ENCODE measurements at places on chromosomes 5 and 9.
A peak's percentile ranks its signal among the peaks of the same experiment; 100 is the strongest.

- DNase-seq, result no peak
These were observed 585.5 kb upstream of the RGMB start for GRCh38 chr5:98187945-98188344.

DNA sequence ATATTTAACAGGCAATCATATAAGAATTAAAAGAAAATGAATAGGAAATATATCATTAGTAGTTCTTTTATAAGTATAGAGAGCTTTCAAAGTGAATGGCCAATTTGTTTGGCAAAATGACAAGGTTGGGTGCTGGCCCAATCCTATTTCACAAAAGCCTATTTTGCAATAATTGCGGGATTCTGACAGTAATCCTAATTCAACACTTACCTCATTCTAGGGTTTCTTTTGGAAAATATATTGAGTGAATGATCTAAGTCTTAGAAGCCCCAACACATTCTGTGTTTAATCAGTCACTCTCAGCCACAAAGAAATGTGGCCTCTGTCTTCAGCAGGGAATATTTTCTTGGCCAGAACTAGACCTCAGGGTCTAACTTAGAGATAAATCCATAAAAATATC lies 835.9 kb upstream of the ZNF608 start:
- no peak for DNase-seq

- DNase-seq, result no peak
These were observed 50.3 kb upstream of the C5orf58 start for GRCh38 chr5:170182491-170182890.

GRCh38 chr9:6408320-6408719 lies 4.7 kb upstream of the UHRF2 start:
- DNase-seq, result no peak

GRCh38 chr5:168790671-168791250 lies 211.6 kb upstream of the PANK3 start:
- no peak for DNase-seq

DNA sequence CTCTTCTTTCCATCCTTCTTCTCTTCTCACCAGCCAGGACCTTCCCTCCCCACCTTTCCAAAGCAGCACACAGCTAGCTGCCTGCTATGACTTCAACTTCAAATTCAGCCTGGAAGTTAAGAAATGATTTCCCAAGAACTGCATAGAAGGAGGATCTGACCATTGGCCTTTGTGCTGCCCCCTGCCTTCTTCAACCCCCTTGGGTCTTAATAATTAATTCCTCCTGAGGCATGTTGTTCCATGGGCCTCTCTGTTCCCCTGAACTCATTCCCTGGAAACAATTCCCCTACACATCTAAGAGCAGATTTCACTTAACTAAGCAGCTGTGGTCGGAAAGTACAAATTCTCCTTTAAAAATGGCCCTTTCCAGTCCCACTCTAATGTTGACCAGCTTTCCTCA lies 62.4 kb downstream of the ADAMTS12 start:
- DNase-seq, result no peak

DNA sequence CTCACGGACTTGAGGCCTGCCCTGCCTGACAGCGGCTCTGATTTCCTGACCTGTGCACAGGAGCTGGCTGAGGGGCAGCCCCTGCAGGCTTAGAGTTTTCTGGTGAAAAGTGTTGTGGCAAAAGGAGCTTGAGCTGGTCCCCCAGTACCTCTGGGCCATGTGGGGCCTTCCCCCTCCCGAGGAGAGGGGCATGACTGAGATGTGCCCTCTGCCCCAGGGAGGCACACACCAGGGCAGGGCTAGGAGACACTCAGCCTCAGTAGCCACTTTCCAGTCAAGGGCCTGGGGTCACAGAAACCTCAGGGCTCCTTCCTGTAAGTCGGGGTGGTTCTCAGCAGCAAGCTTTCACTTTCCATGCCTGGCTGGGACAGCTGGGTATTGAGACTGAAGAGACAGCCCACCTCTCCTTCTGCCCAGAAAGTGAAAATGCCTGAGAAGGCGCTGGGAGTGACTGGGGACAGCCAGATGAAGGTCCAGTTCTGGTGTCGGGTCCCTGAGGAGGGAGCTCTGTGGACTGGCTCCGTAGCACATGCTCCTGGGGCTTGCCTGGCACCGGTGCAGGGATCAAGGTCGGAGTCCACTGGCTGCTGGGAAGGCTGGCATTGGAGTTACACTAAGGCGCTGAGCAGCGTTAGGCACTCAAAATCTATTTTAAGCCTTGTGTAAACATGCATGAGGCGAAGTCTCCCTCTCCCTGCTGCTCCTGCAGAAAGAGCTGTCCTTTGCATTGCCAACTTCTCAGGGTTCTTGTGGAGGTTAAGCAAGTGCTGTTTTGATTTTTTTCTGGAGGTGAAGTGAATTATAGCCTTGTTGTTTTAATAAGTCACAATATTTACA lies 394.9 kb downstream of the GADD45G start:
- DNase-seq, result peak; percentile 11

GRCh38 chr5:66843065-66843464 lies 246.9 kb downstream of the MAST4 start:
- DNase-seq, result no peak

GRCh38 chr5:5360941-5361520 lies 61.4 kb upstream of the ICE1 start:
- DNase-seq, result no peak

DNA sequence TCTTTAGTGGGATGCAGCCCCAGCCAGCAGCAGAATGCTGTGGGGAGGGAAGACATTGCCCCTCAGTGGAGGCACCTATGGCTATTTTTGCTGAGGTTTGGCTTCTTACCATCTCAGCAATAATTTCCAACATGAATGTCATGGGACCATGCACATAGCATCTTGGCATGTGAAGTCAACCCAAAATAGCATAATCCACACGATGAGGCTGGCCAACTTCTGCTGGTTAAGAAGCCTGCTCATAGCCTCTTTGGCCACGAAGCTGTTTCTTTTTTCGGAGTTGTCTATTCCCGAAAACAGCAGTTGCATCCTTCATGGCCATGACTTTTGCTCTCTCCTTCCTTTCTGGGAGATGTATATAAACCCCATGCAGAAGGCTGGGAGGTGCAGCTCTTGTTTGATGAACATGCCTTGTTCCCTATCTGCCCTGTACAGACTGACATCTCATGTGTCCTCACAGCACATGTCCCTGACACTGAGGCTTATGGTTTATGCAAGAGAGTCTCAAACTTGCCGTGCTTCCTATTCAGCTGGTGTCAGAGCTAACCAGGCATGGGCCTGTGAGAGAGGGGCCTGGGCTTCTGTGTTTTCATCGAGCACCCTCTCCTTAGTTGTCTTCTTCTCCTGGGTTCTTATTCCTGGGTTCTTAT lies 45.3 kb downstream of the SYK start:
- no peak for DNase-seq

- no peak for DNase-seq
These were observed 99.7 kb downstream of the HTR4 start for GRCh38 chr5:148554621-148555020.

DNA sequence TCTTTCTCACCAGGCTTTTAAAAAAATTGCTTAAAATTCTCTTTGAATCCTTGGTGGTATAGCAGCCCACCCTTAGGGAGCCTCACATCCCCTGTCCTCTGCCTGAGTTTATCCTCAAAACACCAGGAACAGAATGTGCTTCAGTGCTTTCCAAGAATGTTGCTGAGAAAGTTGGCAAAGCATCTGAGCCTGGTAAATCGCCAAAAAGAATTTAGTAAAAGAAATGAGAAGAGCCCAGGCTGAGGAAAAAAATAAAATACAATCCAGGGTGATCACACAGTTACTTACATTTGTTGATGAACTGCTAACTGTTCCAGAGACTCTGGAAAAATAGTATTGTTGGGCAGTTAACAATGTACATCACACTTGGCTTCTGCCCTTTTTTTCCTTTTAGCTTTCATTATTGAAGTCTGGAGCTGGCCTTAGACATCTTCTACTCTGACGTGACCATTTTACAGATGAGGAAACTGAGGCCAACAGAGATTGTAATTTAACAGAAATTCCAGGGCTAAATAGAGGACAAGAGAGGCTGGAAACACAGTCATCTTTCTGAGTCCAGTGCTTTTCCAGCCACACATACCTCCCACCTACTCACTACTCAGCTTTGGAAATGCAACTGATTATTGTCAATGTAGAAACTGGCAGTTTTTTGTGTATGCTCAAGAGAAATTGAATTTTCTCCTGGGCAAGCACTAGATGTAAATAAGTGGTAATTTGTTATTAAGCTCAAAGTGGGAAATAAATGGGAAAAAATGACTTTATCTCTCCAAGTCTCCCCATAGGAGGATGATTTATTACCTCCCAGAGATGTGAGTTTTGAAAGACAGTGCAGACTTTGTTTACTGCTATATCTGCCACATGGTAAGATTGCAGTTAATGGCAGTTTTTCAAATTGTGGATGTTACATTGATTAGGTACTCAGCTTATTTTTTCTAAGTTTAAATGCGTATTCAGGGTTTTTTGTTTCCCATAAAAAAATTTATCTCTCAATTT lies 86.7 kb upstream of the ALDH1A1 start:
- no peak for DNase-seq

DNA sequence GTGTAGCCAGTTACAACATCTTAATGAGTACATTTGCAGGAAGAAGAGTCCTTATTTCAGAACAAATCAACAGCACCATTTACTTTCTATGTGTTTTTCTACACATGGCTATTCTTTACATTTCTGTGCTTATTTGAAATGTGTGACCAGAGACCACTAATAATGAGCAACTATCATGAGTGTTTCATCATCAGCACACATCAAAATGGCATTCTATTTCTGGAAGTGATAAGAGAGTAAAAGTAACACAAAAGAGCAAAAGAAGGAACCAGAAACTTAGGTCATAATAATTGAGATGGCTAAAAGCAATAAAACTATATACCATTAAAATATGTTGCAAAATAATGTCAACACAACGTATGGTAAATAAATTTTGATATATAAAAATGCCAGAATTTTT lies 159.7 kb downstream of the PBX3 start:
- no peak for DNase-seq

- DNase-seq, result no peak
These were observed 46.5 kb downstream of the GRAMD2B start for GRCh38 chr5:126469536-126470316.

DNA sequence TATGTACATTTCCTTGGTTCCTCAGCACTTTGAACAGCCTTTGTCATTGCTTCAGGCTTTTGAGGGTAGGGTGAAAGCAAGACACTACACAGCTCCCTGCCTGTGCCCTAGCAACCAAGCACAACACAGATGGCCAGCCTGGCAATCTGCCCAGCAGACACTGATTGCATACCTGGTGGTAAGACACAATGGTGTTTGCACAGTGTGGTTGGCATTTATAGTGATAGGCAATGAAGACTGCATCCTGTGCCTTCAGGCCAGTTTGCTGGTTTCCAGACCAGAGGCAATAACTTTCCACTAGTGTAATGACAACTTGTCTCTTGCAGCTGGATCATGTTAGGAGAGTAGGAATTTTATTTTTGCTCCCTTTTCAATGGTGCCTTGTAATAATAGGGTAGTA lies 144.5 kb upstream of the TNC start:
- DNase-seq, result no peak

DNA sequence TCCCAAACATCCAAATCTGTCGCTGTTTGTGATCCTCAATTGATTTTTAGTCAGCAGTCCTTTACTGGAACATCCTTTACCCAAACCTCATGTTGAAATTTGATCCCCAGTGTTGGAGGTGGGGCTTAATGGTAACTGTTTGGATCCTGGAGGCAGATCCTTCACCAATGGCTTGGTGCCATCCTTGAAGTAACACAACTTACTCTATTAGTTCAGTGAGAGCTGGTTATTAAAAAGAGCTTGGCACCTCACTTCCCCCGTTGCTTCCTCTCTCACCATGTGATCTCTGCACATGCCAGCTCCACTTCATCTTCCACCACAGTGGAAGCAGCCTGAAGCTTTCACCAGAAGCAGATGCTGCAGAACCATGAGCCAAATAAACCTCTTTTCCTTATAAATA lies 40.3 kb downstream of the DNAJB5 start:
- no peak for DNase-seq
